ENCODE measurements at places on chromosomes 2 and 18.

- no peak for DNase-seq
Measured at GRCh38 chr2:230998882-230999281, 3.0 kb downstream of the SPATA3 start.

DNA sequence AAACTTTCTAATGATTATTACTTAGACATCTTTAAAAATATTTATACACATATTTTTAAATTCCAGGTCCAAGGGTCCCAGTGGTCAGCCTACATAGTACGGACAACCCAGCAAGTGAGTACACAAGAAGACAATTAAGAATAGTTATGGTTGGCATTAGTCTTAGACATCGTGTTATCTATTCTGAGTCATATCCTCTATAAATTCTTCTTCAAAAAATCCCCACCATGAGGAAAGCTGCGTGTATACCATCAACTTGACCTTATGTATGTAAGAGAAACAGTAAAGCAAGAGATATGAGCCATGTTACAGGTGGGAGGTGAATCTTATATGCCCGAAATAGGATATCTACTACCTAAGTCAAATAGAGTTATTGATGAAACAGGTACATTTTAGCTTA is 1339.8 kb downstream of the DPP10 start:
- no peak for DNase-seq

DNA sequence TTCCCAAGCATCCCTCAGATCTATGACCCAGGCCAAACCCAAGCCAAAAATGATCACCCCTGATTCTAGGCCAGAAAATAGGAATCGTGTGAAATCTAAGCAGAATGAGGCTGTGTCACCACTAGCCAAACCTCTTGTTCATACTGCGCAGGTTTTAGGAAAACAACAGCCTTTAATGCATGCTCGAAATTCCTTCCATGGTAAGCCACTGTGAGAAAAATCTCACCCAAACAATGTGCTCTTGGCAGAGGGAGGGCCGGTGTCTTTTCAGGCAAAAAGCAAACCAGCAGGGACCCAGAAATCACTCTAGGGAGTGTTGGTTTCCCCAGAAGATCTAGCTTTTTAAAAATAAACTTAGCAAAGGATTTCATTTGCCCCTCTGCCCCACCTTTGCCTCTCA is 71.2 kb upstream of the FOSL2 start:
- DNase-seq = no peak

DNA sequence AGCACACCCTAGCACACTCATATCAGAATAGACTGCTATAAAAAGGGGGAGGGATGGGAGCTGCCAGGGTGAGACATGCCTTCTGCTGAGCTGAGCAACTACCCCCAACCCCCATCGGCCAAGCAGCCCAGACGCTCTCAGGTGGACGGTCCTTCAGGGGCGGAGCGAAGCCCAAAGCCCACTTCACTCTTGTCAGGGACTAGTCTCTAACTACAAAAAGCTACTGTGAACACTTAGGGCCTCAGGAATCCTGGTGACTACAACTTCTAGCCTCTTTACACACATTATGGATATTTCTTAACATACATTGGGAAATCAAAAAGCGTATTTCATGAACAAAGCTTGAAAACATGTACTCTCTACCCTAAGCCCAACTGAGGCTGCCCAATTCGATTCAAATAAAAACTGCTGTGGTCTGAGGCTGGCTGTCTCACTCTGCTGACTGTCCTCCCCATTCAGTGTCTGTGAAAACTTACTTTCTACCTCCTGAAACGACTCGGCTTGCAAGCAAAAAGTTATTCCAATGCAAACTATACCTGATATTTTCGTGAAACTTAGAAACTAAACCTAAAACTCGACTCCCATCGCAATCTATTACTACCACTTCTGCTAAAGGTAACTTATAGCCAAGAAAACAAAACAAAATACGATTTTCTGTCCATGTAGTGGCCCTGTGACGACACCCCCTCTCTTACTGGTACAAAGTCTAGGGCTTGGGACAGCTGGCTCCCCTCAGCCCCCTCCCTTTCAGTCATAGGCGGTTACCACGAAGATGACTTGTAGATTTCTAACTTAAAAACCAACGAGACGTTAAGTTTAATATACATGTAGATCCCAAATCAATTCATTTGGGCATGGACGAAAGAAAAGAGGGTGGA is 1.2 kb downstream of the SERTAD2 start:
- DNase-seq = no peak

GRCh38 chr2:164642268-164642667 is 21.0 kb upstream of the GRB14 start:
- DNase-seq = no peak

GRCh38 chr2:3487432-3487831 is 31.9 kb downstream of the ADI1 start:
- DNase-seq = no peak
